CD8-positive, alpha-beta T cell (primary cell): ENCODE measurements at places on chromosomes 6 and 20.

DNA sequence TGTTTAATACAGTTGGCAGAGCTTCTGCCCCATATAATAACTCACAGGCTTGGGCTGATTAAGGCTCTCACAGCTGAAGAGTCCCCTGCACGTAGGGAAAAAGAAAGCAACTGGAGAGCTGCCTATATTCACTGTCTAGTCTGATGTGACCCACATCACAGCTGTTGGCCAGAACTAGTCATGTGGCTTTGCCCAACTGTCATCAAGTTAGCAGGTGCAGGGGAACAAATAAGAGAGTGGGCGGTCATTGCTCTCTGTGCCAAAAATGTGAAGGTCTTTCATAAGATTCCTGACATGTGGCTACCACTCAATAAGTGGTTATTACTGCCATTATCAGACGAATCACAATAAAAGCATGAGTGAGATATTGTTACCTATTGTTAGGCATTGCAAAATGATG lies 665.2 kb downstream of the DOK5 start:
- DNase-seq, result no peak

DNA sequence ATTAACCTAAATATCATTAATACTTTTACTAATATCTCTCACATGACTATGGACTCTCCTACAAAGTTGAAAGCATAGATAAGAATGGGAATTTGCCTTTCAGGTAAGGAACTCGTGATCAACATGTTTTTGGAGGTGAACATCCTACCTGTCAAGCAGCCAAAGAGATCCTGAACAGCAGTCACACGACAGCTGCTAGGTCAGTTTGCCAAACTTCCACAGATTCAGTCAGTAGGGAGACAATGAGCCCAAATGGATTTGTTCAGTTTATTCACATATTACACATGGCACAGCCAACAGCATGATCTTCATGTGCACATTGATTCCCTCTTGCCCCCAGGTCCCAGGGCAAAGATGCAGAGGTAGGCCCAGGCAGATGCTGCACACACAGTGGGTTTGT lies 86.1 kb upstream of the LOC128125822 start:
- DNase-seq, result no peak

GRCh38 chr20:12947691-12948090 lies 61.1 kb upstream of the SPTLC3 start:
- DNase-seq, result no peak

DNA sequence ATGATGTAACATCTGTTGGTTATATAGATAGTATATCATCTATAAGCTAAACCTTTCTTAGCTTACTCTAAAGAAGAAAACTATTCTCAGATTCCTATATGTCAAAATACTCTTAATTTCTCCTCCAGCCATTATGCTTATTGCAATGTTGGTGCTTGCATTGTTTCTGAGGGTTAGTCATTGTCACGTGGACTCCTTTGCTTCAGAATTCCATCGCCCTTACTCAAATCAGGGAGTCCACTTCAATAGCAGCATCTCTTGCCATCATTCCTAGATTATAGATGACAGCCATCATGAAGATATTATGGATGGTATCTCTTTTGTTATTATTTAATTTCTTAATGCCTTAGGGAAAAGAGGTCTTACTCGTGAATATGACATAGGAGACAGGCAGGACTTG lies 776.1 kb downstream of the TENT5A start:
- DNase-seq, result no peak

DNA sequence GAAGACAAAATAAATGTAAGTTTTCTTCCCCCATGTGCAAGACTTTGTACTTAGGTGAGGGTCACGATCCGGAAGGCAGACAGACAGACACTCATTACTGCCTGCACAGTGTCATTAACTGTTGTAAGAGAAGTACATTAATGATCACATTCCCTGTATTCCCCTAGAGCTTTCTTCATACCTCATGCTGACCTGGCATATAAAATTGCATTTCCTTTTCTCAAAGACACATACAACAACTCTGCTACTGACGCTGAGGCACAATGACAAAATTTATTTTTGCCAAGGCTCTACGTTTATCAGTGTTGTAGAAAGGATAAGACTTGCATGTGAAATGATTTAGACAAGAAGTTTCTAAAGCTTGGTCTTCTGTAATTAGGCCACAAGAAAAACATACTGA lies 3.0 kb upstream of the SYCP2 start:
- DNase-seq, result no peak

- peak; percentile 38 for DNase-seq
Measured at GRCh38 chr20:48722737-48723191, 105.0 kb downstream of the PREX1 start.
